ENCODE measurements at places on chromosomes 4 and X.

DNA sequence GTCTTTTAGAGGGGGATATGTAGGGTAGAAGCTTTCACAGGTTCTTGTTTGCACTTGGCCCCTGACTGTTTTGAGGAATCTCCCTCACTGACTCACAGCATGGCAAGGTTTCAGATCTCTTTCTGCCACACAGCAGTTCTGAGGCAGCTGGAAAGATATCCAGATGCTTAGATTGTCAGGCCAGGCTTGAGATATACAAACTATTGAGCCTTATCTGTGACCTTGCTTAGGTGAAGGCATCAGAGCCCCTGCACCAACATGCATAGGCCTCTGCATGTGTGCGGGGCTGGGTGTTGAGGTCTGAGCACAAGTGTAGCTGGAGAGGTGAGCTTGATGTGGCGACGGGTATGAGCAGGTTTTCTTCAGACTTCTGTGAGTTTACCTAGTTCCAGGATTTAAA, 80.9 kb upstream of the MSANTD1 start:
- no peak for DNase-seq

DNA sequence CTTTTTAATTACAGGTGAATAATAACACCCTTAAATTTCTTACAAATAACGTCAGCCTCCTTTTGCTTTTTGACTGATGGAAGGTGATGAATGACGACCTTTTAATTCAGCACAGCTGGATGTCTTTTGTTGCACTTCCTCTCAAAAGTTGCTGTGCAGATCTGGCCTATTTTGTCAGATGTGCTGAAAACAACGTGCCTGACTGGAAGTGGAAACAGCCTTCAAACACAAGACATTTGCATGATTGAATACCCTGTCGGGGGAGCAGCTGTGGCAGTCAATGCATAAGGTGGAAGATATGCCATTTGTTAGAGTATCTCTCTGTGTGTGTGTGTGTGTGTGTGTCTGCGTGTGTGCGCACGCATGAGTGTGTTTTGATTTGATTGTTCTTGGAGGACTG, 579.7 kb downstream of the SPRY1 start:
- no peak for DNase-seq

DNA sequence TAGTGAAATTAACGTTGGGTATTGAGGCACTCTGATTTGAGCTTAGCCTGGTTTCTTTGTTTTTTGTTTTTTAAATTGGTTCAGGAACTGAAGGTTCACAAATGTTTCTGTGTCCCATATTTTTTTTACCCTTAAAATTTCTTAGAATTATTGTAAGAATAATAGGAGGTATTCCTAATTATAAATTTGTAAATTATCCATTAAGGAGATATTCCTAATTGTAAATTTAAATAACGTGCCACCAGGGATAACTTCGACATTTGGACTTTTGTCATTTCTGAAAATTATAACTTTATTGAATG, 1.2 kb downstream of the WWC2 start:
- DNase-seq = no peak

DNA sequence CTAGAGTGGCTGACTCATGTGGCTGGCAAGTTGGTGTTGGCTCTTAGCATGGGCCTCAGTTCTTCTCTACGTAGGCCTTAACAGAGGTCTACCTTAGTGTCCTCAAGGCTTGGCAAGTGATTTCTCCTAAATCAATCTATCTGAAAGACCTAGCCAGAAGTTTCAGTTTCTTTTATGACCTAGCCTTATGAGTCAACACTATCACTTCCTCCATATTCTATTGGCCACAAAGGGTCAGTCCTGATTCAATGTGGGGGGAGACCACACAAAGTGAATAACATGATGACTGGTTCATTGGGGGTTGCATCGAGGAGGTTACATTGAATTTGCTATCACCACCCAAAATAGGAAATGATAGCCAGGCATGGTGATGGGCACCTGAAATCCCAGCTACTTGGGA, 5.8 kb upstream of the NRK start:
- no peak for DNase-seq

DNA sequence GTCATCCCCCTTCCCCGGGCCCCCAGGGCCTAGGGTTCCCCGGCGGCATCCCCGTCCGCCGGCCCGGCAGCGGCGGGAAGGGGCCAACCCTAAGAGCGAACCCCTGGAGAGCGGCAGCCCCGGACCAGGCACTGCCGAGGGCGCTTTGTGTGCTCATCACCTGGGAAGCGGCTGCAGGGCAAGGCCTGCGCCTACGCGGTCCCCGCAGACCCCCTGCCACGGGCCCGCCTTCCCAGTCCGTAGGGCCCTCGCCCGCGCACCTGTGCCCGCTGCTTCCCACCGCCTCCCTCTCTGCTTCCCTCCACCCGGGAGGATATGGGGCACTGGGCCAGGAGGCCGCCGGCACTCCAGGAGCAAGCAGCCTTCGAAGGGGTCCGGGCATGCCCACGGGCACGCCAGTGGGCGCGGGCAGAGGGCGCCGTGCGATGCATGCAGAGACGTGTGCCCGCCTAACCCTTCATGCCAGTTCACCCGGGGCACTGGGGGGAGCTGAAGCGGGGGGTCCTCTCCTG, 2.6 kb downstream of the FLNA start:
- DNase-seq = no peak

DNA sequence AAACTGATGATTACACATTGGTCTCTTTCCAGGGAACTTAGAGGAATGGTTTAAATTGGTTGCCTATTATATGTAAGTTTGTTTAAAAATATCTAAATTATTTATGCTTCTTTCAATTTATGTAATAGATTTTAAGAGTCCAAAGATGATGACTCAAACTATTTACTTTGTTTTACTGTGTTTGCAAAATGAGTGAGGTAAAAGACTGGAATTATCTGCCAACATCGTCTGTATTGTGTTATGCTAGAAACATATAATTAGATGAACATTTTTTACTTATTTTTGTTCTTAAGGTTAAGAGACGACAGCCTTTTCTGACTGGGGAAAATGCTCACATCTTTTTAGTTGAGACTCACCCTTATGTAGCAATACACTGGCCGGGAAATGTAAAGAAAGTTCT, 51.1 kb upstream of the SYTL5 start:
- no peak for DNase-seq

DNA sequence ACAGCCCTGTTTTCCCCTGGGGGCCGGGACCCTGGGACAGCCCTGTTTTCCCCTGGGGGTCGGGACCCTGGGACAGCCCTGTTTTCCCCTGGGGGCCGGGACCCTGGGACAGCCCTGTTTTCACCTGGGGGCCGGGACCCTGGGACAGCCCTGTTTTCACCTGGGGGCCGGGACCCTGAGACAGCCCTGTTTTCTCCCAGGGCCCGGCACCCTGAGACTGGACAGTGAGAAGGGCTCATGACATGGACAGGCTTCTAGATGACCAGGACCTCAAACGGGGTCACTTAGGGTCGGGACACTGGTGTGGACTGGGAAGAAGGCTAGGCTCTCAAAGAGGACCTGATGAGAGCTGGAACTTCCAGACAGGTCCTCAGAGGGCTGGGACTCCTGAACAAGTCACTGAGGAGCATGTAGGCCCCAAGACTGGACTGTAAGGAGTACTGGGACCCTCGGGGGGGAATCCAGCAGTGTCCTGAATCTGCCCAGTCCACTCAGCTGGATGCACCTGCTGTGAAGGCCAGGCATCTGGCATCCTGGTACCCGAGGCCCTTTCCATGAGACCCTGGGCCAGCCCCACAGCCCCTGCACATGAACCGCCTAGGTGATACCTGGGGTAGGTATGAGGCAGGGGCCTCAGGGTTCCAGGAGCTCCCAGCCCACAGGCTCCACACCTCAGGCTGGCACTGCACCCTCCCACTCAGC, 2.4 kb downstream of the PCGF3 start:
- no peak for DNase-seq

DNA sequence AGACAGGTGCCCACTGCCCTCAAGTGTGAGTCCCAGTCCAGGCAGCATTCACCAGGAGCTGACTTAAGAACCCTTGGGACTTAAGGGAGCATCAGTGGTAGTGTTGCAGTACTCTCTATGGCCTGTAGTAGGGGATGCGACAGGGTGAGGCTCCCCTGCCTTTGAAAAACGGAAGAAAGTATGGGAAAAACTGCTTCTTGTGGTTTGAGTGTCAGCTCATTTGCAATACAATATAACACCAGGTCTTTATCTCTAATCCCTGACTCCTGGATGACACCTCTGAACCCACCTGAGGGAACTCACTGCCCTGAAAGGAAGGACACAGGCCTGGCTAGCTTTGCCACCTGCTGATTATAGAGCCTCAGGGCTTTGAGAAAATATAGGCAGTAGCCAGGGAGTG, 176.0 kb downstream of the SMARCA1 start:
- DNase-seq = no peak

GRCh38 chrX:102840871-102841705, 96.0 kb upstream of the RAB40AL start:
- no peak for DNase-seq

- DNase-seq = no peak
These were observed 29.6 kb upstream of the NKRF start for GRCh38 chrX:119635799-119636198.

- DNase-seq = no peak
These were observed 27.6 kb downstream of the NYX start for GRCh38 chrX:41474726-41475100.

- DNase-seq = no peak
These were observed 245.1 kb upstream of the MAB21L2 start for GRCh38 chr4:150336676-150337412.

DNA sequence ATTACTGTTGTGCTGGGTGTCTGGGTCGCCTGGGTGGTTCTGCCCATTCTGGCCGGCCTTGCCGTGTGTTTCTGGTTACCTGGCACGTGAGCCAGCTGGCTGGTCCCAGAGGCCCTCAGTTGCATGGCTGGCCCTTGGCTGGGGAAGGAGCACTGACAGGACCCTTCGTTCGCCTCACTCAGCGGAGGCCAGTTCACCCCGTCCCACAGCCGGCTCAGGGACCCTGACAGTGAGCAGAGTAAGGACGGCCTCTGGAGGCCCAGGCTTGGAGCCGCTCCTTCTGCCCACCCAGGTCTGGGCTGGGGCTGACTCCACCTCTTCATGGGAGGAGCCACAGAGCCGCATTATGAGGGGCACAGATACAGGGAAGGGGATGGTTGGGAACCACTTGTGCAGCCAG, 20.3 kb upstream of the HGFAC start:
- no peak for DNase-seq

GRCh38 chrX:115679460-115679859, 118.5 kb downstream of the PLS3 start:
- DNase-seq = no peak
